AG09309 (cell line): ENCODE measurements at places on chromosomes 11 and 22.

DNA sequence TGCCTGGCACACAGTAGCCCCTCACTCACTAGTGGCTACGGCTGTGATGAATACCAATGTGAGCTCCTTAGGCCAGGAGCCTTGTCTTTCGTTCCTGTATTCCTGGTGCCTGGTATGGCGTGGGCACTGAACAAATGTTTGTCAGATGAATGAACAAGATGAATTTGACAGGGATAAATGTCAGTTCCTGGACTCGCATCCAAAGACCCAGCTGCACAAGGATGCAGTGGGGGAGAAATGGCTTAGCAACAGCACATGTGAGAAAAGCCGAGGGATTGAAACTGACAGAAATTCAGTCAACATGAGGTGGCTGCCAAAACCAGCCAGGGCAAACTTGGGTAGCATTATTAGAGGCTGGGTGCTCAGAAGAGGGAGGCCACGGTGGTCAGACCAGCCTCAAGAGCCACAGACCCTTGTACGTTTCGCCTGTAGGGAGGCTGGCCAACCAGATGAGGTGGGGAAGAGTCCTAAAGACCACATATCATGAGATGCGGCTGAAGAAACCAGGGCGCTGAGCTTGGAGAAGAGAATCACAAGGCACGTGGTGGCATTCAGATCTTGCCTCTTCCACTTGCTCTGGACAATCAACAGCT lies 7.7 kb upstream of the SLC22A8 start:
- DNase-seq, result no peak

GRCh38 chr22:44445731-44446130 lies 52.3 kb downstream of the RTL6 start:
- DNase-seq, result no peak

DNA sequence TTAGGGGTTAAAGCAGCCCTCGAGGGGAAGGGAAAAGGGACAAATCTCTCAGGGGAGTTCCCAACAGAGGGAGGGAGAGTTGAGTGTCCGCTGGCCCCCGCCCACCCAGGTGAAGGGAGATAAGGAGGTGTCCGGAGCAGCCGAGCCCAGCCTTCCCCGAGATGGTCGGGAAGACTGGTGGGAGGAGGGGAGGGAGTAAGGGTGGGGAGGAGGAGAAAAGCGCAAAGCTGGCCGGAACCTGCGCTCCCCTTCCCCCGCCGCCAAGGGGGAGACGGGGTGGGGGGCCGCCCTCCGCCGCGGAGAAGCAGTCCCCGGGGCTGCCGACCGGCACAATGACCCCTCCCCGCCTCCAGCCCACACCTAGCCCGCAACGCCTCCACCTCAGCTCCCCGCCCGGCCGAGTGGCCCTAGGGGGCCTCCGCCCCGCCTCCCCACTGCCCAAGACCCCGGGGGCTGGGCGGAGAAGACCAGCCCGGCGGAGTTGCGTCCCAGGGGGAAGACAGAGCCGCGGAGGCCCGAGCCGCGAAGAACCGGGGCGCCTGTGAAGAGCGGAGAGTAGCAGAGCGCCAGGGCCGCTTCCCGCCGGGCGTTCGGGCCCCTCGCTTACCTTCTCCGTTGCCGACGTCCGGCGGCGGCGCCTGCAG lies 479 bp downstream of the RSF1 start:
- no peak for DNase-seq

DNA sequence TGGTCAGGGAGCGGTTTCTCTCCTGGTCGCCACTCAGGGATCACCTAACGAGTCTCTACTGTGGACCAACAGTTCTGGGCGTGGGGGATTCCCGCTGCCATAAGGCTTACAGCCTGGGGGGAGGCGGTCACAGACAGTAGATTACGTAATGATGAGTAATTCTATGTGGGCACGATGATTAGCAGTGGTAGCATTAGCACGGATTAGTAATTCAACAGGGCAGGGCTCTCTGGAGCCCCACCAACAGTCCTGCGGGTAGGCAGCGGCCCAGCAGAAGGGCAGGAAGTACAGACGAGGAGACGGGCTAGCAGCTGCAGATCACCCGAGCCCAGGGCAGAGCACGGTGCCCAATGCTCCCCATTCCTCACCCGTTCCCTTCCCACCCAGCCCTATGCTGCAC lies 3.6 kb downstream of the SHISAL1 start:
- DNase-seq, result peak; percentile 91

DNA sequence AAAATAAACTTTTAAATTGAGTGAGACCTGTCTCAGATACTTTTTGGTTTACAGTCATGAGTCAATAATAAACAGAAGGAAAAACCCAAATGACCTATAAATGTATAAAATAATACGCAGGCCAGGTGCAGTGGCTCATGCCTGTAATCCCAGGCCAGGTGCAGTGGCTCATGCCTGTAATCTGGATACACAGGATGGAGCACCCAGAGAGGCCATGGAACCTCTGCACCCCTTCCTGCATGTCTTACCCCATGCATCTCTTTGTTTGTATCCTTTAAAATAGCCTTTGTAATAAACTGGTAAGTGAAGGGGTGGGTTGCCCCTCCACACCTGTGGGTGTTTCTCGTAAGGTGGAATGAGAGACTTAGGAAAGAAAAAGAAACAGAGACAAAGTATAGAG lies 8.9 kb upstream of the PLAAT4 start:
- DNase-seq, result no peak

GRCh38 chr11:70298243-70298915 lies 27.9 kb downstream of the PPFIA1 start:
- no peak for DNase-seq

DNA sequence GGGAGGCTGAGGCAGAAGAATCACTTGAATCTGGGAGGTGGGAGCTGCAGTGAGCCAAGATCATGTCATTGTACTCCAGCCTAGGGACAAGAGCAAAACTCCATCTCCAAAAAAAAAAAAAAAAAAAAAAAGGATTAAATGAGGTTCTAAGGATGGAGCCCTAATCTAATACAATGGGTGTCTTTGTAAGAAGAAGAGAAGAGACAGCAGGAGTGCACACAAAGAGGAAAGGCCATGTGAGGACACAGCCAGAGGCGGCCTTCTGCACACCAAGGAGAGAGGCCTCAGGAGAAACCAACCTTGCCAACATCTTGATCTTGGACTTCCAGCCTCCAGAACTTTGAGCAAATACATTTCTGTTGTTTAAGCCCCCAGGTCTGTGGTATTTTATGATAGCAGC lies 66.6 kb upstream of the CECR2 start:
- no peak for DNase-seq

- DNase-seq, result no peak
Measured at GRCh38 chr22:46239261-46240048, 10.6 kb downstream of the CDPF1 start.

DNA sequence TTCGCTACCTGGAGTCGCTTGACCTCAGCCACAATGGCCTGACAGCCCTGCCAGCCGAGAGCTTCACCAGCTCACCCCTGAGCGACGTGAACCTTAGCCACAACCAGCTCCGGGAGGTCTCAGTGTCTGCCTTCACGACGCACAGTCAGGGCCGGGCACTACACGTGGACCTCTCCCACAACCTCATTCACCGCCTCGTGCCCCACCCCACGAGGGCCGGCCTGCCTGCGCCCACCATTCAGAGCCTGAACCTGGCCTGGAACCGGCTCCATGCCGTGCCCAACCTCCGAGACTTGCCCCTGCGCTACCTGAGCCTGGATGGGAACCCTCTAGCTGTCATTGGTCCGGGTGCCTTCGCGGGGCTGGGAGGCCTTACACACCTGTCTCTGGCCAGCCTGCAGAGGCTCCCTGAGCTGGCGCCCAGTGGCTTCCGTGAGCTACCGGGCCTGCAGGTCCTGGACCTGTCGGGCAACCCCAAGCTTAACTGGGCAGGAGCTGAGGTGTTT lies 12.8 kb downstream of the TSKU start:
- no peak for DNase-seq

DNA sequence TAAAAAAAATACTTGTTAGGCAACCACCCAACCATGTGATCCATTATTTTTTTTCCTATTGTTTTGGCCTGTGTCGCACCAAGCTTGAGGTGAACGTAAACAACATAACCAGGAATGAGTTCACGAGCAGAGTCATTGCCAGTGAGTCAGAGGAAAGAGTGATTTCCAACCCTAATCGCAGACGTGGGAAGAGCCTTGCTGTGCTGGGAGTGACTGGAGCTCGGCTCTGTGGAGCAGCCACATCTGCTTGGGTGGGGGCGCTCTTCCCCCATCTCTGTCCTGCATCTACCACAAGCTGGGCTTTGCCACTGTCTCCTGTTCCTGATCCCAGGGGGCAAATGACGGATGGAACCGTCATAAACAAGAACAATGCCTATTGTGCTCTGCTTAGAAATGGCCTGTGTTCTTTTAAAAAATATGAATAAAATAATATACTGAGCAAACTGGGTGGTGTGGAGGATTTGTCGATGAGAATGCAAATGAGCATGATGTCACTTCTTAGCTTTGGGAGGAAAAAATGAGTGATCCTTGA lies 210.0 kb downstream of the KIRREL3 start:
- peak; percentile 90 for DNase-seq

DNA sequence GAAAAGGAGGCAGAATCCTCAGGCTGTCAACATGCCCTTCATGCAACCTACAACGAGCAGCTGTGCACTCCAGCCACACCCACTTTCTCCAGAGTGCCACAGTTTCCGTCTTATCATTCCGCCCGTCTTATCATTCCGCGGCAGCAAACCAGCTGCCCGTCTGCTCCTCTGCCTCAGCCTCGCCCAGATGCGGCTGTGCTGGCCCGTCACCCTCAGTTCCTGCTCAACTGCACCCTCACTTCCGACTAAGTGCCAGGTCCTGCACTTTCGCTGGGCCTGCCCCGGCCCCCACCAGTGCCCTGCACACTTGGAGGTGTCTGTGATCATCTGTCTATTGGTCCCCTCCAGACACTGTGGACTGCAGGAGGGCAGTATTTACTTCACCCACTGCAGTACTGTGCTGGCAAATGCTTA lies 43.7 kb downstream of the MICAL3 start:
- no peak for DNase-seq

GRCh38 chr22:46752988-46753310 lies 9.5 kb upstream of the TBC1D22A start:
- DNase-seq, result no peak
